Endothelial cell (in vitro differentiated cells): ENCODE measurements at places on chromosomes 4 and X.
A peak's percentile ranks its signal among the peaks of the same experiment; 100 is the strongest.

DNA sequence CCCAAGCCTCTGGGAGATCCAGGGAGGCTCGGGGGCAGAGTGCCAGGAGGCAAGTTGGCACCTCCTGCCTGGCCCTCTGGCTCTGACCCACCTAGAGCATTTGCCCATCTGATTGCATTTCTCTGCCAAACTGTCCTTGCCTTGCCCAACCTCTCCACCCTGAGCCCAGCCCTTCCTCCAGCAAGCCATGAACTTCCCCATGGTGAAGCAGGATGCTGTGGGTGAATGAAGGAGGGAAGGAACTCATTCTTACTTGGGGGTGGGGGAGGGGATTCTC is 9.3 kb upstream of the CNGA2 start:
- no peak overlapping the region for H3K27ac ChIP-seq
- DNase-seq: no peak
- H3K4me1 ChIP-seq: peaks cover 15% of the 10 kb centered on the region
- H3K4me3 ChIP-seq: no peak overlapping the region

GRCh38 chr4:34731070-34731469 is 1513.2 kb downstream of the ARAP2 start:
- H3K4me3 ChIP-seq: no peak overlapping the region
- no peak for DNase-seq
- no peak overlapping the region for H3K27ac ChIP-seq
- H3K4me1 ChIP-seq: no peaks in the 10 kb centered on the region
- no peaks in the 10 kb centered on the region for H3K36me3 ChIP-seq
- no peaks in the 10 kb centered on the region for H3K27me3 ChIP-seq

GRCh38 chr4:74934016-74934831 is 1.3 kb downstream of the PARM1 start:
- no peaks in the 10 kb centered on the region for H3K36me3 ChIP-seq
- peaks cover 17% of the 10 kb centered on the region for H3K27me3 ChIP-seq
- DNase-seq: peak; percentile 34
- H3K4me3 ChIP-seq: peak overlapping the region; percentile 71

GRCh38 chr4:3366893-3367775 is 74.3 kb downstream of the RGS12 start:
- H3K36me3 ChIP-seq: peaks cover 10% of the 10 kb centered on the region
- H3K27me3 ChIP-seq: peaks cover 16% of the 10 kb centered on the region
- no peak overlapping the region for H3K27ac ChIP-seq
- peaks cover 54% of the 10 kb centered on the region for H3K4me1 ChIP-seq

DNA sequence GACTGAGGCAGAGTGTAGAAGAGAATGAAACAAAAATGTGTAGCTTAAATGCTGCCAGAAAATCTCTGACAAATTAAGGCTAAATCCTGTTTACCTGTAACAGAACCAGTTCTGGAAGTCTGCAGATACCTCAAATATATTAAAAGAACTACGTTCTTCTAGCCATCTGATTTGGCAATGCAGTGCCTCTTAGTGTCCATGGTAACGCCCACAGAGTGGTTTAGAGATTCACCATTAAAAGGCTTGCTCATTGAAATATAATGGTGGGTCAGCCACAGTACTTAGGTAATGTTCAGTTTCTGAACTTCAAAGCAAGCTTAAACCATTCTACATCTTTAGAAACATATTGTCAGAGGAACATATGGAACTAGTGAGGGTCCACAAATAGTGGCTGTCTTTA is 23.2 kb upstream of the LUZP4 start:
- no peaks in the 10 kb centered on the region for H3K36me3 ChIP-seq
- H3K27ac ChIP-seq: no peak overlapping the region
- no peaks in the 10 kb centered on the region for H3K27me3 ChIP-seq
- no peak for DNase-seq
- no peak overlapping the region for H3K4me3 ChIP-seq

- no peak overlapping the region for H3K4me3 ChIP-seq
- no peak for DNase-seq
- H3K27me3 ChIP-seq: no peaks in the 10 kb centered on the region
- H3K36me3 ChIP-seq: no peaks in the 10 kb centered on the region
These were observed 25.2 kb upstream of the NPFFR2 start for GRCh38 chr4:72006586-72006985.

GRCh38 chr4:28093071-28093470 is 1232.4 kb downstream of the STIM2 start:
- H3K4me1 ChIP-seq: no peaks in the 10 kb centered on the region
- DNase-seq: no peak
- no peaks in the 10 kb centered on the region for H3K27me3 ChIP-seq
- H3K27ac ChIP-seq: no peak overlapping the region

DNA sequence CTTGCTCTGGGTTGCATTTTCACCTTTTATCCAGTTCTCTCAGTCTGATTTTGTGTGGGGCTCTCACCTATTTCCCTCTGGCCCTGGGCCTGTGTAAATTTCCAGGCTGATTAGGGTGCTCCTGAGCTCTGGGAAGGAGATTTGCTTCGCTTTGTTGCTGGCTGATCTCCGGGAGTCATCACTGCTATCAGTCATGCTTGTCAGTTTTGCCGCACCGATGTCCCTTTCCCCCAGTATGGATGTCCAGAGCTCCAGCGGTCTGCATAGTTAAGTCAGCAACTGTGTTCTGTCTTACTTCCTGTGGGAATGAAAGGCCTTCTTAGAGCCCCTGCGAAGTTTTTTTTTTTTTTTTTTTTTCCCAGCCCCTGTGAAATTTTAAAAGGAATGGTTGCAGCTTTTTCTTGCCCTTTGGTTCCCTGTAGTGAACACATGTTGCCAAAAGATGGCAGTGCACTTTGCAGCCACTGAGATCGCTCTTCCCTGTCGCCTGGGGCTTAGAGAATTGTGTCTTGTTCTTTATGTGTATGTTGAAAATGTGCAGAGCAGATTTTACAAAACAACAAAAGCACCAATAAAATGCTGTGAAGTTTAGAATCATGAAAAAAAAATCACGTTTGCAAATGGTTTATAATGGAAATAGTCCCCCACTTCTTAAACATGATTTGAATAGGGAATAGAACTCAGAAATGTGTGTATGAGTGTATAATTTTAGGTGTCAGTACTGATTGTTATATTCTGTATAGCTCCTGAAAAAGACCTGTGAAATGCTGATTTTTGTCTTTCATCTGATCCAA is 109.1 kb upstream of the SLC4A4 start:
- no peak overlapping the region for H3K27ac ChIP-seq
- DNase-seq: peak; percentile 16
- H3K36me3 ChIP-seq: no peaks in the 10 kb centered on the region
- peaks cover 2% of the 10 kb centered on the region for H3K27me3 ChIP-seq
- H3K4me3 ChIP-seq: no peak overlapping the region

DNA sequence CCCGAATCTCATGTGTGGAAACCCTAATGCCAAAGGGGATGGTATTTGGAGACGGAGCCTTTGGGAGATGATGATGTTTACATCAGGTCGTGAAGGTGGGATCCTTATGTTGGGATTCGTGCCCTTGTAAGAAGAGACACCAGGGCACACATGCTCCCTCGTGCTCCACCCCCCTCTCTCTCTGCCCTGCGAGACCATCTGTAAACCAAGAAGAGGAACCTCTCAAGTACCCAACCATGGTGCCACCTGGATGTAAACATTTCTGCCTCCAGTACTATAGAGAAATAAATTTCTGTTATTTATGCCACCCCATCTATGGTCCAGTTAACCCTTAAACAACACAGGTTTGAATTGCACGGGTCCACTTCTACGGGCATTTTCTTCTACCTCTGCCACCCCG is 179.4 kb downstream of the DHRSX start:
- peaks cover 10% of the 10 kb centered on the region for H3K36me3 ChIP-seq
- peaks cover 3% of the 10 kb centered on the region for H3K27me3 ChIP-seq
- no peak overlapping the region for H3K27ac ChIP-seq
- no peak overlapping the region for H3K4me3 ChIP-seq
- no peaks in the 10 kb centered on the region for H3K4me1 ChIP-seq

- no peak overlapping the region for H3K27ac ChIP-seq
- no peaks in the 10 kb centered on the region for H3K27me3 ChIP-seq
- no peak overlapping the region for H3K4me3 ChIP-seq
- no peak for DNase-seq
- H3K36me3 ChIP-seq: no peaks in the 10 kb centered on the region
These were observed 297.2 kb downstream of the UNC5C start for GRCh38 chr4:95251568-95251967.

DNA sequence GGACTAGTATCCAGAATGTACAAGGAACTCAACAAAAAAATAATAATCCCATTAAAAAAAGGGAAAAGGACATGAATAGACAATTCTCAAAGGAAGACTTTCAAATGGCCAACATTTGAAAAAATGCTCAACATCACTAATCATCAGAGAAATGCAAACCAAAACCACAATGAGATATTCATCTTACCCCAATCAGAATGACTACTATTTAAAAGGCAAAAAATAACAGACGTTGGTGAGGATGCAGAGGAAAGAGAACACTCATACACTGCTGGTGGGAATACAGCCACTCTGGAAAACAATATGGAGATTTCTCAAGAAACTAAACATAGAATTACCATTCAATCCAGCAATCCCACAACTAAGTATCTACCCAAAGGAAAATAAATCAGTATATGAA is 133.1 kb downstream of the KDR start:
- no peak overlapping the region for H3K27ac ChIP-seq
- H3K27me3 ChIP-seq: peaks cover 2% of the 10 kb centered on the region
- H3K4me3 ChIP-seq: no peak overlapping the region

- no peak overlapping the region for H3K4me3 ChIP-seq
- H3K4me1 ChIP-seq: peaks cover 2% of the 10 kb centered on the region
- H3K27ac ChIP-seq: no peak overlapping the region
- H3K36me3 ChIP-seq: no peaks in the 10 kb centered on the region
- DNase-seq: no peak
These were observed 283.9 kb downstream of the NKX6-1 start for GRCh38 chr4:84215217-84215616.

GRCh38 chr4:77344784-77345183 is 187.8 kb downstream of the CCNG2 start:
- peaks cover 14% of the 10 kb centered on the region for H3K36me3 ChIP-seq
- peaks cover 4% of the 10 kb centered on the region for H3K27me3 ChIP-seq
- H3K4me1 ChIP-seq: no peaks in the 10 kb centered on the region
- H3K27ac ChIP-seq: no peak overlapping the region
- H3K4me3 ChIP-seq: no peak overlapping the region

- H3K4me3 ChIP-seq: no peak overlapping the region
- H3K36me3 ChIP-seq: no peaks in the 10 kb centered on the region
- DNase-seq: no peak
- H3K4me1 ChIP-seq: peaks cover 16% of the 10 kb centered on the region
- no peaks in the 10 kb centered on the region for H3K27me3 ChIP-seq
These were observed 135.8 kb downstream of the HS6ST2 start for GRCh38 chrX:132822634-132823012.

- H3K27me3 ChIP-seq: peaks cover 5% of the 10 kb centered on the region
- peak overlapping the region; percentile 81 for H3K27ac ChIP-seq
- peaks cover 15% of the 10 kb centered on the region for H3K4me1 ChIP-seq
- peak overlapping the region; percentile 93 for H3K4me3 ChIP-seq
- peaks cover 4% of the 10 kb centered on the region for H3K36me3 ChIP-seq
These were observed 1.0 kb upstream of the SUV39H1 start for GRCh38 chrX:48695534-48695896.

DNA sequence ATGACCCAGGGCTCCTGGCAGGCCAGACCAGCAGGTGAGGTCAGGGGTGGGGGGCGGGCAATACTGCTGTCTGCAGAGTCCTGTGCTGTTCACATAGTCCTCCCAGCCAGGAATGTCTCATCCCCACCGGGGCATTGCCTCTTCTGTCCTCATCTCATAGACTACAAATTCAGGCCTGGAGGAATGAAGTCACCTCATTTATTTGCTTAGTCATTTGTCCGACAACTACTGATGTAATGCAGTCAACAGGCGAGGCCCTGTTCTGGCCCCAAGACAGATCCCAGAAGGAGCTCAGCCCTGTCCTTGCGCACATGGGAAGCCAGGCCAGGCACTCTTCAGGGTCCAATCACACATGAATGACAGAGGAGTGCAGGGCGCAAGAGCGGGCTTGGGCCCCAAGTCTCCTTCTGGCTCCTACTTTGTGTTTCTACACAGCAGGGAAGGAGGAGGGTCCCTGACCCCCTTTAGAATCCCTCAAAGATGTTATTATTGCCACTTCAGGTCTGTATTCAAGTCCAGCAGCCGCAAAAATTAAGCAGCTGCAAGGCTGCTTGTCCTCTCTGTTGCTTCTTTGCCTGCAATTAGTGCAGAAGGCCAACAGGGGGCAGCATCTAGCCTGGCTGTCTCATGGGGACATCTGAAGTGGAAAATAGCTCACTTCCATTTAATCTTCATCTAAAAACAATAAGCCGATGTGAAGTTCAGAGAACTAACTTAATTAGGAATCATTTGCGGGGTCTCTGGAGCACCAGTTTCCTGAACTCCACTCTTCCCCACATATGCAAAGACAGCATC is 15.2 kb upstream of the HMX1 start:
- no peak for DNase-seq
- H3K27me3 ChIP-seq: peaks cover 26% of the 10 kb centered on the region
- no peak overlapping the region for H3K4me3 ChIP-seq
- peaks cover 3% of the 10 kb centered on the region for H3K36me3 ChIP-seq
- H3K27ac ChIP-seq: no peak overlapping the region

DNA sequence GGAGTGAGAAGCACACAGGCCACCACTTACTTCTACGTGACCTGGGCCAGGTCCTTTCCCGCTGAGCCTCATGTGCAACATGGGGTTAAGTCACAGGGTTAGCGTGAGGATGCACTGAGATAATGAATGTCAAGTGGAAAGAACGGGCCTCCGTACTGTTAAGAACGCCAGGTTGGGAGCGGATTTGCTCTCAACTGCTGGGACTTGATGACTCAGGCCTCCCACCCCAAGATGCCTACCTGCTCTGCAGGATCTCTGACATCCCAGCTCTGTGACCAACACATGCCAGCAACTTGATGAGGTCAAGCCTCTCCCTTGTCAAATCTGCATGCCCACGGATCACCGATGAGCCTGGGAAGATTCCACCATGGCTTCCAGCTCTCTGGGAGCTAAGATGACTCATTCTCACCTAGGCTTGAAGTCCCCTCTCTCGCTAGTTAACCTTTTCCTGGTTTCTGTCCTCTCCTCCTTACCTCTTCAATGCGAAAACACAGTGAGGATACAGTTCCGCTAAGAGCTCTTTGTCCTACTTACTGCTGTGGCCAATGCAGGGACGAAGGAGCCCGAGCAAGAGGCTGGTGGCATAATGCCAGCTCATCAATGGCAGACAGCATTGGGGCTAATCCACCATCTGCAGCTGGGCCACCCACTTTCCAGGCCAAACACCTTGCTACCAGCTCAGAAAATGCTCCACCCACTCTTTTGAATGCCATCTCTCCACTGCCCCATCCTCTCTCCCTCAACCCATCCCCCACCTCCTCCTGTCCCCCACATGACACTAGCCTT is 67.6 kb downstream of the PJA1 start:
- no peak for DNase-seq
- H3K27ac ChIP-seq: no peak overlapping the region
- peaks cover 1% of the 10 kb centered on the region for H3K4me1 ChIP-seq
- no peak overlapping the region for H3K4me3 ChIP-seq

GRCh38 chrX:108380222-108380621 is 58.0 kb downstream of the COL4A6 start:
- H3K4me1 ChIP-seq: peaks cover 2% of the 10 kb centered on the region
- no peak for DNase-seq
- no peak overlapping the region for H3K4me3 ChIP-seq
- H3K36me3 ChIP-seq: no peaks in the 10 kb centered on the region

- DNase-seq: no peak
- H3K27me3 ChIP-seq: no peaks in the 10 kb centered on the region
These were observed 56.9 kb downstream of the ARHGAP10 start for GRCh38 chr4:147788791-147789190.
